Activated CD4-positive, alpha-beta T cell treated with anti-CD3 and anti-CD28 coated beads, Interleukin-2, amount 50 U/mL, for 1 hour (primary cell): ENCODE measurements at places on chromosomes 2 and 18.

DNA sequence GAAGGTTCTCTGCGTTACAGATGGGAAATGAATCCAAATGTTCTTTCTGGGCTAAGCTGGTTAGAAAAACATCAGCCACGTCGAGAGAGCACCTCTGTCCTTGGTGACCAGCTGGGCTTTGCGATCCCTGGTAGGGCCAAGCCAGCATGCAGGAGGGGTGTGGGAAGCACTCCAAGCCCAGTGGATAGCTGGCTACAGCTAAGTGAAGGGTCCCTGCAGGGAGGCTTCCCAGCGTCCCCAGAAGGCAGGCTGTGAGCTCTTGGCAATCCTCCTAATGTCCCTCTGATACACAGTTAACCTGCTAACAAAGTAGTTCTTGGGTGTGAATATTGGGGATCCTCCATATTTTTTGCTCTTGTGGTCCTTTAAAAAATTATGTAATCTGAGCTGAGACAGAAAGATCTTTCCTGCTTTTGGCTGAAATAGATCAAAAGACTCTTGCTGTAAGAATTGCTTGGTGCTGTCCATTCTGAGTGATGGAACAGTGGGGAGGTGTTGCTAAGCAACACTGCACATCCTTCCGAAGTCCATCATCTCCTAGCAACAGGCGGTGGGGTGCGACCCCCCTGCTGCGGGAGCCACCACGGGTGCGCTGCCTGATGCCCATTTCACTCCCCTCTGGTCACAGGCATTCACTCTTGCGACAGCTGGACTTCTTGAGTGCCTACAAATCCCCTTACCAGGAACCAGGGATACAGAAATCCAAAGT lies 88.5 kb upstream of the UXS1 start:
- DNase-seq: no peak

GRCh38 chr18:24080861-24081260 lies 58.0 kb upstream of the CABYR start:
- DNase-seq: no peak

- DNase-seq: no peak
Observed at GRCh38 chr2:68776124-68776523, 41.5 kb downstream of the ARHGAP25 start.

DNA sequence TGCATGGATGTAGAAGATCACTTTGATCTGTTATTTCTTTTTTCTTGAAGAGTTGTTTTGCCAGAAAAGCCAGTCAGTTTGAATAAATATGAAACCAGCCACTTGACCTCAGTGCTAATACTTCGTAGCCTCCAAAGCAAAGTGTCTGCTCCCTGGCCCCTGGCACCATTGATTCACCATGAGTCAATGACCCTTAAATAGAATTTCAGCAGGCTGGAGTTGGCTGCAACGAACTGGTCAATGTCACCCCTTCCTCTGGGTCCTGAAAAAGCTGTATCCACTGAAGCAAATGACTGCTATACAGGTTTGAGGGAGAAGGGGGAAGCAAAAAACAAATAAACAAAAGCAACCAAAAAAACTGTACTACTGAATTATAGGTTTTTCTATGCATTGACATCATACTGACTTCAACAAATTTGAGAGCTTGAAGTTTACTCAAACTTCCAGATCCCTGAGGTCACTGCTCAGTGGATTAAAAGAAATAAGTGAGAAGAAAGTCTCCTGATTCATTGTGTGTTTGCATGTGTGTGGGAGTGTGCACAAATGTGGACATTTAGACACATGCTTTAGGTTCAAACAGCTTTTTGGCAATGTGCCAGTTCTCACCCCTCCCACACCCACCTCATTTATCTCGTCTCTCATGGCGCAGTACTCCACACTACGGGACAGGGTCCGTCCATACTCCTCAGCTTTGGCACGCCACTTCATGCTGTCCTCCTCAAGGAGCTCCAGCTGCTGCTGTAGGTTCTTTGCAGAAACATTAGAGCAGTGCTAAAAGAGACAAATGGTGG lies 58.1 kb upstream of the TTN start:
- no peak for DNase-seq

GRCh38 chr2:197357986-197358385 lies 47.4 kb upstream of the ANKRD44 start:
- no peak for DNase-seq

GRCh38 chr18:45054636-45055035 lies 373.9 kb downstream of the SETBP1 start:
- no peak for DNase-seq

GRCh38 chr2:65639156-65639864 lies 206.9 kb upstream of the SPRED2 start:
- no peak for DNase-seq

- no peak for DNase-seq
Observed at GRCh38 chr2:236176951-236177350, 8.8 kb upstream of the GBX2 start.

- DNase-seq: no peak
Observed at GRCh38 chr2:36178384-36178783, 177.2 kb upstream of the CRIM1 start.

DNA sequence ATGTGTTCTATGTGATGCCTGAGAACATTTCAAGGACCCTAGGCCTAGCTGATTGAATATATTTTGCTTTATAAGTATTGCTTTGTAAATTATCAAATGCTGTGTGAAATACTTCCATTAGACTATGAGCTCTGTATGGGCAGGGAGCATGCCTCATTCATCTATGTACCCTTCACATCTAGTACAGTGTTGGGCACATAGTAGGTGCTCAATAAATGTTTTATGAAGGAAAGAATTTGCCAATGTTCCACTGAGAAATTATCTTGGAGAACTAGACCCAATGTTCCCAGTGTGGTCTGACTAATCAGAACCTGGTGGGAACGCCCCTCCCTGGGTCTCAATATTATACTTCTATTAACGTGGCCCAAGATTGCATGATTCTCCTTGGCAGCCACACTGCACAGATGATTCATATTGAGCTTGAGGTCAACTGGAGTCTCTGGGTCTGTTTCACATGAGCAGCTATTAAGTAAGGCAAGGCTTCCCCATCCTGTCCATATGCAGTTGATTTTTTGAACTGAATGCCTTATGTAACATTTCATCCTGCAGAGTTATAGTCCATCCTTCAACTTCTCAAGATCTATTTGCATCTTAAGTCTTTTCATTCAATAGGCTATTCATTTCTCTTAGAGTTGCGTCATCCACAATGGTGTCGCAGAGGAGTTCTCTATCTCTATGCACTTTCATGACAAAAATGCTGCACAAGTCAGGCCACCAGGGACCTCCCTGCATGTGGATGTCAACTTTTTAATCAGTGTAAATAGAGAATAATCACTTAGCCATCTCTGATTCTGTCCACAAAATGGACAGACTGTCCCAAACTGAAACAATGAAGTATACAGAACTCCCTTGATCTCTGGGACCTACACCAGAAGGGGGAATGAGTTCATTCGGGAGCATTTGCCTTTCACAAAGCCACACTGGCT lies 257.6 kb downstream of the CYP26B1 start:
- DNase-seq: no peak

- DNase-seq: no peak
Observed at GRCh38 chr18:42773870-42774269, 341.6 kb downstream of the RIT2 start.

DNA sequence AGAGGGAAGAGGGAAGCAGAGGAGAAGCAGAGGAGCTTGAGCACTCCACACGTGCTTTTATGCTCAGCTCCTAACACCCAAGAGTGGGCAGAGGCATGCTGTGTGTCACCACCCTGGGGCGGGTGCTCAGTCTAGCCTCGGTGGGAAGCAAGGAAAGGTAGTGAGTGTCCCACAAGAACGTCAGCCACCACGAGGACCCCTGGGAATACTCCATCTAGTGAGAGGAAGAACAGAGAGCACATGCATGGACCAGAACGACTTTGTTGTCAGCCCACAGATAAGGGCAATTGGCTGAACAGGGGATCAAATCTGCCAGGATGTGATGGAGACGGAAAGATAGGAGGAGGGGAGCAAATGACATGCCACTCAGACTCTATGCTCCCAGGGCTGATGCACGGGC lies 83.4 kb downstream of the XDH start:
- DNase-seq: no peak

- no peak for DNase-seq
Observed at GRCh38 chr2:36664696-36665076, 31.8 kb upstream of the VIT start.

- no peak for DNase-seq
Observed at GRCh38 chr2:96815326-96816126, 542 bp upstream of the CNNM3 start.

GRCh38 chr18:25282896-25283703 lies 68.9 kb downstream of the ZNF521 start:
- no peak for DNase-seq

DNA sequence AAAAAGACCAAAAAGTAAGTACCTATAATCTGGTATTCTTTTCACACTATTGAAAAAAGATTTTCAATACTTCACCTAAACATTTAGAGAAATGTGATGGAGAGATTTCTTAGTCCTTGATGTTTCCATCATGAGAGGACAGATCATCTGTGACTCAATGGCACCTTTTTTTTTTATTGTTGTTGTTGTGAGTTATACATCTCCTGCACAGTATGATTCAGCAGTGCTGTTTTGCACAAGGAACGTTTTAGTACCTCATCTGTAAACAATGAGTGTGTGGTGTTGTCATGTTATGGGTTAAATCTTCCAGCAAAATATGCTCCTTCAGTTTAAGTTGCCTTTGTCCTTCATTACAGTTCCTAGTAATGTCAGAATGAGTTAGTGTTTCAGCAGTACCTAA lies 2.2 kb downstream of the KIAA1328 start:
- DNase-seq: no peak

DNA sequence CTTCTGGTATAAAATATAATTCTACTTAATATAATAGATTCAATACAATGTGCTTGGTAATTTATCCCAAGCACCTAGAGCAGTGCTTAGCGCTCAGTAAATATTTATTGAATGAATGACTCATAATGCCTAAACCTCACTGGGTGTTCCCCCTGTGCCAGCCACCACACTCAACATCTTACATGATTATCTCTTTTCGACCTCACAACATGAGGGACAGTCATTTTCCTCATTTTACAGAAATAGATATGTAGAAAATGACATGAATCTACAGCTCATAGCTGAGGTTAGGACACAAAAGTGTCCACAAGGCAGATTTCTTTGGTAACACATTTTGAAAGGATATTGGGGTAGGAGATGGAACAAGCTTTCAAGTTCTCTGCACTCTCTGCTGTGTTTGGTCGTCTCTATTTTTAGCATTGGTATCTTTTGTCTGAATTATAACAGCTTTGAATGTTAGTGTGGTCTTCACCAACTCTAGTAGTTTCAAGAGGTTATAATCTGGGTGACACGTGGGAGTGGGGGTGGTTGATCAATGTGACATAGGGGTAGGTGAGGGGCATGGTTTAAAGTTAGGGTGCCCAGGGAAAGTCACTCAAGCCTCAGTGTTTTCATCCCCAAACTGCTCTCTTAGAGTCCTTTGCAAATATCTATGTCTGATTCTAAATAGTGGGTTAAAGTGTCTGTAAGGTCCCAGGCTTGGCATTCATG lies 9.8 kb downstream of the MYOM1 start:
- DNase-seq: no peak

GRCh38 chr2:227821043-227821942 lies 7.7 kb downstream of the CCL20 start:
- DNase-seq: no peak
